ENCODE measurements at places on chromosomes 7 and 10.

- DNase-seq = no peak
Observed at GRCh38 chr10:70404787-70405036, 767 bp downstream of the EIF4EBP2 start.

DNA sequence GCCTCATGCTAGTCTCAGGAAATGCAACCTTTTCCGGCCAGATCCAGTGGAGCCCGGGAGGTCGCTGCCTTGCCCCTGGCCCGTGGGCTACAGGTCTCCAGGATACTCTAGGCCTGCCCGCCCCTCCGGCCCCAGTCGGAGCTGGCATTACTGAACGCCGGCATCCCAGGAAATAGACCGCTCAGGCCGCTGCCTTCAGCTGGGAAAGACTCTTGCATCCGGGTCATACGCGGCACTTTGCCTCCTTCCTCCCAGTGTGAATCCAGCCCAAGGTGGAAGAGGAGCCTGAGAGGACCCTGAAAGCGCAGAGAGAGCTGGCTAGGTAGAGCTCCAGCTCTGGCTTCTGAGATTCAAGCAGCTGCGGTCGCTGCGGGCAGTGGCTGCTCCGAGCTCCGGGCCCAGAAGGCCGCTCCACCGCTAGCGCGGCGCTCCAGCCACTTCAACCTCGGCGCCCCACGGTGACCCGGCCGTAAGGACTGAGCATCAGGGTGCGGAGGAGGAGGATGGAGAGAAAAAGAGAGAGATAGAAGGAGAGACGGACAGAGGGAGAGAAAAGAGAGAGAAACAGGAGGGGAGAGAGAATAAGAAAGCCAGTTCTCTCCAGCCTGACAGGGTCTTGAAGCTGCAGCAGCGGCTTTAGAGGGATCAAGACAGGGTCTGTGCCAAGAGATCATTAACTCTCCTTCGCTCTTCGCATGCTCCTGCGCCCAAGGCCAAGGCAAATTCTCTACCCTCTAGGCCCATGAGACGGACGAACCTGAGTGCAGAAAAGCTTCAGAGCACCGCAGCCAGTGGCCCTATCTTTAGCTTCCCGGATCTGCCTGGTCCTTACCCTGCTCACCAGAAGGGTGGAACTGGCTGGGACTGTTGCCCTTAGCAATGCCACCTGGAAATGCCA lies 1.8 kb upstream of the HOXA10 start:
- DNase-seq = no peak

DNA sequence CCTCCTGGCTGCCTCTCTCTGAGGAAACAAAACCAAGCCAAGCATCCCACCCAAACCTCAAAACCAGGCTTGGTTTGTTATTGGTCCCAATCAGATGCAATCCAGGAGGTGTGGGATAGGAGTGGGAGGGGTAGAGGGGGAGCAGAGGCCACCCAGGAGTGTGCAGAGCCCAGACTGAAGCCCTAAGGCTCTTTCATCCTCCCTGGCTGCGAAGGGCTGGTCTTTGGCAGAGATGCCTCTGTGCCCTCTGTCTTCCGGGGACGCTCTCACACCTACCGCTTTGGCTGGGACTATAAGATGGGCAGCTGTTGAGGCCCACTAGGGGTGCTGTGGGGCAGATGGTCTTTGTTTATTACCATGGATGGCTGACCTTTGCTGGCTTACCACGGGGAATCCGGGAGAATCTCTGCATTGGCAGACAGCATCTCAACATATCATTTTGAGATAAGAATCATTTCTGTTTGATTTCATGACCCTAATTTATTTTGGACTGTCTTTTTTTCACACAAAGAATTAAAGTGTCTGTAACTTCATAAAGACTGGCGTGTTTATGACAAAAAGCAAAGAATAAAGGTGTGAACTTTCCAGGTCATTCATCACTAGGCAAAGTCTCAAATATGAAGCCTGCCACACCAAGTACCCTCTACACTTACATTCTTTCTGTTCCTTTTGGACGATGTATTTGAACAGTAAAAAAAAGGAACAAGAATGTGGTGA lies 6.5 kb upstream of the DENND2A start:
- DNase-seq = no peak

DNA sequence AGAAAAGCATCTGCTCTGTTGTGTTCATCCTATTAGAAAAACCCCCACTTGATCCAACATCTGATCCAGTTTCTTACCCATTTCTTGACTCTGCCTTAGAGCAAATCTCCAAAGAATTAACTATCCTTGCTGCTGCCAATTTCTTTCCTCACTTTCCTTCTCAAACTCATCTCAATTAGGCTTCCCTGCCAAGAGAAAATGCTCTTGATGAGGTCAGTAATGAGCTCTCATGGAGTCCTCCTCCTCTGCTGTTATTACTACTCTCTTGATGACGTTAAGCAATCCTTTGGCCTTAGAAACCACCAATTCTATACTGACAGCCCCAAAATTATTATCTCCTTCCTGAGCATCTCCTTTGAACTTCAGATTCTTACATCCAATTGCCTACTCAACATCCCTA lies 162.0 kb upstream of the FAM13C start:
- DNase-seq = no peak

- DNase-seq = no peak
Observed at GRCh38 chr7:86745013-86745745, 101.5 kb downstream of the GRM3 start.

- DNase-seq = no peak
Observed at GRCh38 chr10:13475124-13475523, 53.7 kb downstream of the BEND7 start.

- no peak for DNase-seq
Observed at GRCh38 chr7:98354511-98355249, 46.2 kb downstream of the BAIAP2L1 start.

DNA sequence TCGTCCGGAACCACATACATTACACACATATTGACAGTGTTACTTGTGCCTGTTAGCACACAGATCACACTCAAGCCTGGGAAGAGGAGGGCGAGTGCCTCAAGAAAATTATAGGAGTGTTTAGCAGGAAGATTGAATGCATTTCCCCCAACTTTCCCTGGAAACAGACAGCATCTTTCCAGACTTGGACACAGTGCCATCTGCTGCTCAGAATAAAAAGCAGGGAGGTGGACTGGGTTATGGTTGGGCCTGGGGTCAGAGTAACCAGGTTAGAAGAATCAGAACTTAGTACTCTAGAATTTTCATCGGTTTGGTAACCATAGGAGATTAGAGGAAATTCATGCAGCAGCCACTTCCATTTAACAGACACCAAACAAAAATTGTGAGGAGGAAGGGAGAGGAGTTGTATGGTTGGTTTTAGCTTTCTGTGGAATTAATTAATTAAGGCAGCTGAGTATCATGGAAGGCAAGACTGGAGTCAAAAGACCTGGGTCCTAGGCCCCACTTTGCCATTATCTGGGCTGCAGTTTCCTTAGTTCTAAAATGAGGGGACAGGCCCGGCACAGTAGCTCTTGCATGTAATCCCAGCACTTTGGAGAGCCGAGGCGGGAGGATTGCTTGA lies 43.4 kb upstream of the OPTN start:
- DNase-seq = no peak

DNA sequence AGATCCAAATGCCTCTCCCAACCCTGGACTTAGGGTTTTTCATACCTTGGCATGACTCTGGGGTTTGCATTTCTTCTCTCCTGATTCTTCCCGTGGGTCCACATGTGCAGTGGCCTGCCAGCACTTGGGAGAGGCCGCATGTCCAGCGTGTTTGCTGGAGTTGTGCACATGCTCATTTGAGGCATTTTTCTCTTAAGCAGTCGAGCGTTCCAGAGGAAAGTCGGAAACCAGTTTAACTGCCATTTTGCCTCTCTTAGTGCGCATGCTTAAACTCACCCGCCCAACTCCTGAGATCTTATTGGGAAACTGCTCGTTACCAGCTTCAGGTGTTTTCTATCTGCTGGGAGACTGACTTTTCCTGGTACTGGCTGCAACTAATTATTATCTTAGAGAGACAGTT lies 888.4 kb upstream of the PHF14 start:
- no peak for DNase-seq

DNA sequence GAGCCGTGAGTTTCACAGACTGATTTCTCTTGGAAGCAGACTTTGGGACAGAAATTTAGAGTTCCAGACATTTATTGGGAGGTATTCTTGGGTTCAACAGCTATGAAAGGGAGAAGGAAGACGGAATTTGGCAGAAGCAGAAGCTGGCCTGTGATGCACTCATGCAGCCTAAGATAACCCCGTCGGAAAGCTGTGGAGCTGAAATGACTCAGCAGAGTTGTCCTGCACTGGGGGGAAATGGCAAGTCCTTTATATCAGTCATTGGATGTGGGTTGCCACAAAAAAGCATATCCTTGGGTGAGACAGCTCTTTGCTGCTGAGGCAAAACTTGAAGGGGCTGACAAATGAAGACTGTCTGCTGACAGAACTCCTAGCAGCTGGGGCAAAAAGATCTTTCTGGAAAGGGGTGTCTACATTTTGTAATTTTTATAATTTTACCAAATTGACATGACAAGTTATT lies 11.5 kb upstream of the MICU1 start:
- no peak for DNase-seq

GRCh38 chr7:44748948-44749731 lies 493 bp downstream of the ZMIZ2 start:
- DNase-seq = no peak

DNA sequence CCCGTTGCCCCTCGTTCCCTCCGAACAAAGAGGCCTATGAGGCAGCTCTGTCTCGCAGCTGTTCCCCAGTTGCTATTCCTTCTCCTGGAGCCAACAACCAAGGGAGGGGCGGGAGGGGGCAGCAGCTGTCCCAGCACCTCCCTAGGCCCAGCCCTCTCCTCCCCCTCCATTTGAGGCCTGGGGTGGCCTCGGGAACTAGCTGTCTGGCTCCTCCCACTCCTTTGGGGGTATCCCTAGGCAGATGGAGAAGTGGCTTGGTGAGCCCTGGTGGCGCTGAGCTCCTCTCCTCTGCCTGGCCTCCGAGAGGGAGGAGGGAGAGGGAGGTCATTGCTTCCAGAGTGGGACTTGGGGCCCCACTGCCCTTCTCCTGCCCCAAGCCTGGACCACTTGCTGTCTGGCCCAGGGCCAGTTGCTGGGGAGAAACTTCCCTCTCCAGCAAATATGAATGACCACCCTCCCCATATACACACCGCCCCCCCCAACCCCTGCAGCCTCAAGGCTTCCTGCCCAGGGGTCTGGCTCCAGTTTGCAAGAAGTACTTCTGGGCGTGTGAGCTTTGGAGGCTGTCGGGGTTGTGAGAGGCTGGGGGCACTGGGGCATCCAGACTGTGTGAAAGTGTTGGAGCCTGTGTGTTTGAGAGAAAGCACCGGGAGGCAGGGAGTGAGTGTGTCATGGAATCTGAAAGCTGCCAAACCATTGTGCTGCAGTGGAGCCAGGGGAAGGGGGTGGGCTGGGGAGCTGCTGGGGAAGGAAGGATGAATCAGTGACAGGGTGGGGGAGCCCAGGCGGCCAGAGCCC lies 3.1 kb downstream of the FLNC start:
- no peak for DNase-seq

DNA sequence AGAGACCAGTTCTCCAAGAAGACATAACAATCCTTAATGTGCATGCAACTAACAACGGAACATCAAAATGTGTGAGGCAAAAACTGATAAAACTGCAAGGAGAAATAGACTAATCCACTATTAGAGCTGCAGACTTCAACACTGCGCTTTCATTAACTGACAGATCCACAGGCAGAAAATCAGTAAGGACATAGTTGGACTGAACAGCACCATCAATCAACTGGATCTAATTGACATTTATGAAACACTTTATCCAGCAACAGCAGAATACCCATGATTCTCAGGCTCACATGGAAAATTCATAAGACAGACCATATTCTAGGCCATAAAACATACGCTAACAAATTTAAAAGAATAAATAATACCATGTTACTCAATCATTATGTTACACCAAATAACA lies 21.6 kb upstream of the ATP6V0A4 start:
- no peak for DNase-seq

DNA sequence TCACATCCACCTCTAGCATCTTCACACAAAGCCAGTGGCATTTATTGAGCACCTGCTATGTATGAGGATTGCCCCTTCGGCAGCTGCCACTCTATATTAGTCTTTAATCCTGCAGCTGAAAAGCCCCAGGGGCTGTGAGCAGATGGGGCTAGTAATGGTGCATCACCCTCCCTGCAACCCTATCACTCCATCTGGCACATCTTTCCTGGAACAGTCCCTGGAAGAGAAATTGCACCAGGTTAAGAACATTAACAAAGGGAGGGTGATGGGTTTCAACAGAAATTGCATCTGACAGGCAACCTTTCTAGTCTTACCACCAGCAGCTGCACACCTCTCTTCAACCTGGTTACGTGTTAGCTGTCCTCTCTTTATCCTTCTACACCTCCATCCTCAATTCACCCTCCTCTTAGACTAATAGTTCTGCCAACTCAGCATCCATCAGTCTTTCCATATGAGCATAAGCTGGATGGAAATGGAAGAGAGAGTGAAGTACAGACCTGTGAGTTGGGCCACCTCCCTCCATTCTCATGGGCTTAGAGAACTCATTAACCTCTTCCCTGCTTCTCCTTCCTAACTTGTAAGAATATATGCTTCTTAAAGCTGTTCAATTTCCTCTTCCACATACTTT lies 168.6 kb upstream of the NEBL start:
- DNase-seq = no peak

DNA sequence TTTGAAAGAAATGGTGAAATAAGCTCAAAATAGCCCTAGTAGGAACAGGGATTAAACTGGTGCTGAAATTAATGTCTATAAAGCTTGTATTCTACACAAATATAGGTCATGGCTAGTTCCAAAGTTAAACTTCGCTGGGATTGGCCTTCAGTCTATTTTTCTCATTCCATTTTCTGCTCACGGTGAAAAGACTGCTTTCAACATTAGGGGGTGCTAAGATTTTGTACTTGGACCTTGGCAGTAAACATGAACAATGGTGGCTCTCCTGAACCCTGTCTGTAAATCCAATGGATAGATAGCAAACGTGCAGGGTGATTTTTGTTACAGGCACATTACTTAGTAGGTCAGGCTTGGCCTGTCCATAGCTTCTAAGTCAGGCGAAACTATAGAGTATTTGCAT lies 36.0 kb upstream of the RSU1 start:
- no peak for DNase-seq

DNA sequence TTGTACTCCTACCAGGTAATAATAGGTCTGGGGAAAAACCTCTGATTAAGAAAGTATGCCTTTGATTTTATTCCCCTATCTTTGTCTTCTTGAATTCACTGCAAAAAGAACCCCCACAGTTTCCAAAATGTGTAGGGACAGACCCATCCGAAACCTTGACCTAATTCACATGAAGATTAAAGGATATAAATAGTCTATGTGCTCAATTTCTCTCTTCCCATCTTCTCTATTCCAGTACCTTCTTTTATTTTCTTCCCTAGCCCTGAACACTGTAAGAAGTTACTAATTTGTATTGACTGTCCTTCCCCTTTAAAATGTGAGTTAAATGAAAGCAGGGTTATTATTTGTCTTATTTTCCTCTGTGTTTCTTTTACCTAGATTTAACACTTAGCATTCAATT lies 135.3 kb downstream of the HBP1 start:
- DNase-seq = no peak

- DNase-seq = no peak
Observed at GRCh38 chr10:74056050-74056818, 58.3 kb downstream of the VCL start.

GRCh38 chr10:77478247-77478961 lies 159.2 kb downstream of the KCNMA1 start:
- no peak for DNase-seq

All from cortex of kidney (tissue), 1 donor.